Stimulated activated CD8-positive, alpha-beta memory T cell treated with anti-CD3 and anti-CD28 coated beads, Interleukin-7, amount 100 ng/mL, for 48 hours (primary cell): ENCODE measurements at places on chromosomes 4 and X.

DNA sequence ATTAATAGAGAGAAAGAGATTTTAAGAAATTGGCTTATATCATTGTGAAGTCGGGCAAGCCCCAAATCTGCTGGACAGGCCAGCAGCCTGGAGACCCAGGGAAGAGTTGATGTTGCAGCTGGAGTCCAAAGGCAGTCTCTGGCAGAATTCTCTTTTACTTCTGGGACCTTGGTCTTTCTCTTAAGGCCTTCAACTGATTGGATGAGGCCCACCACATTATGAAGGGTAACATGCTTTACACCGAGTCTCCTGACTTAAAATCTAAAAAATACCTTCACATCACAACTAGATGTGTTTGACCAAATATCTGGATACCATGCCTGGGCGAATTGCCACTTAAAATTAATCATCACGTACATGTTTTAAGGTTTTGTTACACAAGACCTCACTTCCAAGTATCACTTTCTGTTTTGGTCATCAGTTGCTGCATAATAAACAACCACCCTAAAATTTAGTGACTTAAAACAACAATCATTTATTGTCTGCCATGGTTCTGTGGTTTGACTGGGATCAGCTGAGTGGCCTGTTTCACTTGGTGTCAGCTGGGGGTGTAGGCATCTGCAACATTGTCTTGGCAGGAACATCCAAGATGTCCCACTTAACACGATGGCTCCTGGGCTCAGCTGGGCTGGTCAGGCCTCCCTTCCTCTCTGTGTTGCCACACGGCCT is 3.4 kb downstream of the CD38 start:
- DNase-seq: peak; percentile 29

- DNase-seq: no peak
Observed at GRCh38 chrX:104166735-104167436, 633 bp downstream of the FAM199X start.

DNA sequence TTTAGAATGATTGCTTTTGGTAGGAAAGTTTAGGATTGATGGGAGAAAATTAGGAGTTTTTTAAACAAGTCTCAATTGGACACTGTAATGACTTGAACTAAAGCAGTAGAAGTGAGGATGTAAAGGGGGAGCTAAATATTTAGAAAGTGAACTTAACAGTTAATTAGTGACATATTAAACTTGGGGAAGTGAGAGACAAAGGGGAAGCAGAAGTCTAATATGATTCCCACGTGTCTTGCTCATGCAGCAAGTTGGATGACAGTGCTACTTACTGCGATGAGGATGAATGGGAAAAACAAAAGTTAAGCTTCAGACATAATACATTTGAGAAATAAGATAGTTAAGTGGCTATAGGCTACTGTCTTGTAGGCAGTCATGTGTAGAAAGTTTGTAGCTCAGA is 110.4 kb downstream of the RPA4 start:
- no peak for DNase-seq

DNA sequence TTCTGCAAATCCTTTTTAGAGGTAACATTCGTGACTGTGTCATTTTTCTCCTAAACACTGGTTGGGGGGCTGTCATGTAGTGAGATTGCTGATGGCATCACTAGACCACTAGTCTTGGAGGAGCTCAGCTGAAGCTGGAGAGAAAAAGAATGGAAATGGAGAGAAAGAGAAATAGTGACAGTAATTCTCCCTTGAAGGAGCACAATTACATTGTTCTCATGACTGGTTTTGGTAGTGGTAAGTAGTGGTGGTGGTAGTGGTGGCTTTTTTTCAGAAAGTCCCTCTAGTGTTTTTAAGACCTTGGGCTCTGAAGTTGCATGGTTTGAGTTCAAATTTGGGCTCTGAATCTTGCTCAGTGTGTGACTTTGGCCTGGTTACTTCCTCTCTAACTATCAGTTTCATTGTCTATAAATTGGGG is 99.8 kb downstream of the LARP7 start:
- DNase-seq: no peak

GRCh38 chr4:151841107-151841506 is 80.3 kb upstream of the GATB start:
- no peak for DNase-seq

GRCh38 chr4:161186750-161187149 is 977.0 kb downstream of the FSTL5 start:
- no peak for DNase-seq

GRCh38 chr4:90078440-90078839 is 48.8 kb upstream of the CCSER1 start:
- no peak for DNase-seq
